Activated CD4-positive, alpha-beta memory T cell treated with anti-CD3 and anti-CD28 coated beads for 36 hours (primary cell): ENCODE measurements at places on chromosomes 7 and 10. TPM values are rescaled to one million over a fixed set of nuclear protein-coding genes. Genes with fewer than 3 reads are reported as not detected.
A peak's percentile ranks its signal among the peaks of the same experiment; 100 is the strongest.

DNA sequence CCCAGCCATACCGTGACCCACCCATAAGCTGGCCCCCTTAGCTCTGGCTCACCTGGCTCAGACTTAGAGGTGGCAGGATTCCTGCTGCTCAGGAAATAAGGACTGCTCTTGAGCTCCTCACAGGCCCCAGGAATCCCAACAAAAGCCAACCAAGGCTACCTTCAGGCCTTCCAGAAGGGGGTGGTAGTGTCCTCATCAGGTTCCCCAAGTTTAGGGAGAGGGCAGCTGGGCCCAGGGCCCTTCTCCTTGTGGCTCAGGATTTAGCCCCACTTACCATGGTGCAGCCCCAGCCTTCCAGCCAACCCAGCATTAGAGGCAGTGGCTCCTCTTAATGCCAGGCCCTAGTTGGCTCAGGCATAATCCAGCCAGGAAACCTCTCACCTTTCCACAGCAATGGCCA is 23.5 kb downstream of the NPFFR1 start:
- no peak for DNase-seq

DNA sequence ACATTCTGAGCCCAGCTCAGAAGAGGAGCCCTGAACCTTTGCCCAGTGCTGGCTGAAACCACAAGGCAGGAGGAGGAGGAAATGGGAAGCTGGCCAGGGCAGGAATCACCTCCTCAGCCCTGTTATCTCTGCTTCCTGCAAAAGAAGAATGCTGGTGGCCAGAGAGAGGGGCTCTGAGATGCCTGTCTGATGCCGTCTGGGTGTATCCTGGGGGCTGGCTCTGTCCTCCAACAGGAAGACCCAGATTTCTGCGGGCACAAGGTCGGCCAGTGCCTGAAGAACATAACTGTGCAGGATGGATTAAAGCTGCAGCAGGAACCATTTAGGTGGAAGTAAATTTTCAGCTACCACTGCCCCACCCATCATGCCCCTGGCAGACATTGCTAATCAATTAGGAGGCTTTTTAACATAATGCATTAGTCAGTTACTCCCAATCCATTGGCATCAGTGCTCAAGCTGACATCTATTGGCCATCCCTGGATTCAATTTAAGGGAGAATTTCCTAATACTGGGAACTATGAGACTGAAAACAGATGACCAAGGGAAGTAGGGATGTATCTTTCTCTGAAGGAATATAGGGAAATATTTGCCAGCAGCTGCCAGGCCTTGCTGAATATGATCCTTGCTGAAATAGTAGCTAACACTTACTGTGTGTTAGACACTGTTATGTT is 67.7 kb downstream of the COL13A1 start:
- DNase-seq, result no peak

GRCh38 chr10:64080071-64080470 is 558.9 kb downstream of the REEP3 start:
- DNase-seq, result no peak

DNA sequence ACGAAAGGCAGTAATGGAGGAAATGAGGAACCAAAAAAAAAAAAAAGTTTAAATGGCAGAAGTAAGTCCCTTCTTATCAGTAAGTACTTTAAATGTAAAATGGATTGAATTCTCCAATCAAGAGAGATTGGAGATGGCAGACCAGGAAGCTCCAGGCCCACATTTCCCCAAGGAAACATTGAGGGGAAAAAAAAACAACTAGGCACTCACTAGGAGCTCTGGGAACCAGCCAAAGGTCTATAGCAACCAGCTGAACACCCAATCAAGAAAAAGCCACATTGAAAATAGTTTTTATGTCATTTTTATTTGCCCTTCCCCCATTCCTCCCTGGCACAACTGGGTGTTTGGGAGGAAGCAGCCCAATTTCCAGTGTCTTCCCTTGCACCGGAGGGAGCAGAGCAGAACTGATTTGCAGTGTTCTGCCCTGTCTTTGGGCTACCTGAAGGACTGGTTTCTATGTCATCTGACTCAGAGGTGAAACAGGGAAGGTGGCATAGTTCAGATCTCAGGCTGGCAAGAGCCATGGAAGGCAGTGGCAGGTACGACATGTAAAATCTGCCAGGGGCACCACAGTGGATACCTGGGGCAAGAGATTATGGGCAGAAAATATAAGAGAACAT is 121.9 kb downstream of the SMURF1 start:
- peak; percentile 3 for DNase-seq

- no peak for DNase-seq
Measured at GRCh38 chr7:151631570-151631952, 111.9 kb upstream of the RHEB start.

DNA sequence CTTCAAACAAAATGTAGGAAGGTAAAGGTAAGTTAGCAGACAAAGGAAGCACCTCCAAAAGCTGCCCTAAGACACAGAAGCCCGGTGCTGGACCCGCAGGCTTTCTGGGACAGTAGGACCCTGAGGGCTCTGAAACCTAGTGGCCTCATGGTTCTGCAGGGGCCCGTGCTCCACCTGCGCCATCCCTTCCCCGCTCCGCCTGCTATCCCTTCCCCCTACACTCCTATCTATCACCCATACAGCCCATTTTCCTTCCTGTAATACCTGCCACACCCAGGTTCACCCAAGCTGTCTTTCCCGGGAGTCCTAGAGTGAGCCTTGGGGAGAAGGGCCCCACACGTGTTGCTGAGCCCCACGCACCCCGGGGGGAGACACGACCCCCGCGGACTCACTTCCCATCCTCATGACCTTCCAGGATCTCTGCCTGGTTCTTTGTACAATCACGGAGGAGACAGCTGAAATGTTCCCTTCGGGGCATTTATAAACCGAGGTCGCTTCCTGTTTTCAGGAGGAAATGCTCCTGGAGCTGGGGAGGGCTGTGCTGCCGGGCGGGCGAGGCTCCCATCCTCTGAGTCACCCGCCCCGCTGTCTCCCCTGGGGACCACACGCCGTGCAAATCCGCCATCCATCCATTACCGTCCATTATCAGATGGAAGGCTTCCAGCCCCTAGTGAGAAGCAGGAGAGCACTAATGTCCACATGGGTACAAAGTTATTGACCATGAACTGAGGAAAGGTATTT is 251.7 kb upstream of the PITRM1 start:
- DNase-seq, result no peak

GRCh38 chr10:7826971-7827370 is 8.7 kb downstream of the TAF3 start:
- DNase-seq, result peak; percentile 19

GRCh38 chr10:4315551-4315950 is 510.5 kb upstream of the AKR1E2 start:
- no peak for DNase-seq

- DNase-seq, result no peak
Measured at GRCh38 chr7:85156661-85157208, 30.1 kb downstream of the SEMA3D start.

DNA sequence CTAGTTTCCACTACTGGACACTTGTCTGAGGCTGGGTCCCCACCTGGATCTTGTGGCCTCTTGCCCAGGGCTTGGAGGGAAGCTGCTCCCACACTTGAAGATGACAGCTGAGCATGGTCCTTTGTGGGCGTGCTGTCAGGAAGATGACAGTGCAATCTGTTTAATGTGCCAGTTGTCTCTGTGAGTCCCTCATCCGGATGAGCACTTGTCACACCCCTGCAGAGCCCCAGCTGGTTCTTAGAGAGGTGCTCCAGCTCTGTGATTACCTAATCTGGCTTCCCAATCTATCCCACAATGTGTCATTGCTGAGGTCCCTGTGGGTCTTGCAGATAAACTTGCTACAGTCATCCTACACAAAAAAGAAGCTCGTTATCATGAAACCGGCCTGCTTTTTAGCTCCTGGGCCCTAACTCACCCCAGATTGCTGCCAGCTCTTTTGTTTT is 34.8 kb upstream of the CCSER2 start:
- peak; percentile 66 for DNase-seq

DNA sequence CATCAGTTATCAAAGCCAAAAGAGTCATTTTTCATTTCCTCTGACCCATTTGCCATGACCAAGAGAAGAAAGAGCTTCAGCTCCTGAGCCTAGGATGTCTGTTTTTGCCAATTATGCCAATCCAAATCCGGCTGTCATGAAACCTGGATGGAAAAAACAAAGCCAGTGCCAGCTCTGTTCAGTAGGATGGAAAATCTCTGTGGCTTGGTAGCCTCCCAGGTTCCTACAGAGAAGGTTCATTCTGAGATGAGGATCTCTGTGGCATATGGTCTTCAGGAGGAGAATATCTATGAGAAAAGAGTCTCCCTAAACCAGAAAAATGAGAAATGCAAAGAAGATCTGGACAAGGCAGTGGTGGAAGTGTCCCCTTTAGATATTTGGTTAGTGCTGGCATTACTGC is 475.4 kb downstream of the CNTNAP2 start:
- DNase-seq, result no peak

- DNase-seq, result no peak
Measured at GRCh38 chr7:155818820-155819168, 6.5 kb upstream of the SHH start.

GRCh38 chr10:127921753-127922145 is 14.8 kb downstream of the PTPRE start:
- DNase-seq, result no peak

- no peak for DNase-seq
Measured at GRCh38 chr10:31132681-31133244, 101.1 kb upstream of the ZNF438 start.

- no peak for DNase-seq
Measured at GRCh38 chr7:98771519-98771918, 98.3 kb downstream of the TMEM130 start.

DNA sequence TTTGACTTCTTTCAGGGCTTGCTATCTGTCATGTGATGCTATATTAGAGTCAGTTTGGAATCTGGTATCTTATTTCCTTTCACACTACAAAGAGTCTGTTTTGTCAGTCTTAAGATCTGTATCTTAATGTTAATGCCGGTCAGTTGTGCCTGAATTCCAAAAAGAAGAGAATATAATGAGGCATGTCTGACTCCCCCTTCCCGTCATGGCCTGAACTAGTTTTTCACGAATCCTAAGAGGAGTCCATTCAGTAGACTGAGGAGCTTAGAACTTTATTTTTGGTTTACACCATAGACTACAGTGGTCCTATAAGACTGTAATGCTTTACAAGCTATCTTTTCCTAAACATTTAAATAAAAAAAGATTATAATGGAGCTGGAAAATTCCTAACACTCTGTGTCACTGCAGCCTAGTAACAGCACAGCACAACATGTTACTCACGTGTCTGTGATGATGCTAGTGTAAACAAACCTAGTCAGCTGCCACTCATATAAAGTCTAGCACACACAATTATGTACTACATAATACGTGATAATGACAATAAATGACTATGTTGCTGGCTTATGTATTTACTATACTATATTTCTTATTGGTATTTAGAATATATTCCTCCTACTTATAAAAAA is 50.6 kb downstream of the VPS41 start:
- no peak for DNase-seq

GRCh38 chr7:88396295-88396947 is 89.7 kb upstream of the STEAP4 start:
- DNase-seq, result no peak

DNA sequence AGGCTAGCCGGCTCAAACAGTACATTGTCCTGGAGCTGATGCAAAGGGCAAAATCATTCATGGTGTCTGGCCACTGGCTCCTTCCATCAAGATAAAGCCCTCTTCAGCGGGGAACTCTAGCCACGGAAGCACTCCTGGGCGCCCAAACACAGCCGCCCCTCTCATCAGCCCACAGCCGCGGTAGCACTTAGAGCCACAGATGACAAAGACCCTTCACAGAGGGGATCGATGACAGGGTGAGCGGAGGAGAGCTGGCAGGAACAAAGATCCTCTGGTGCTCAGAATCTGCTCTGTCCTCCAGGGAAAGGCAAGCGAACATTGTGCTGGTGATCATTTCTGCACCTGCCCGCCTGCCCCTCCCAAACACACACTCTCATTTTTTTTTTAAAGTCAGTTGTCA is 222.2 kb upstream of the NRP1 start:
- no peak for DNase-seq

GRCh38 chr10:108905821-108906220 is 1017.5 kb downstream of the XPNPEP1 start:
- no peak for DNase-seq

GRCh38 chr7:130290745-130291144 is 2.2 kb upstream of the CPA4 start:
- no peak for DNase-seq

GRCh38 chr7:88291398-88292173 is 15.1 kb downstream of the STEAP4 start:
- DNase-seq, result no peak

DNA sequence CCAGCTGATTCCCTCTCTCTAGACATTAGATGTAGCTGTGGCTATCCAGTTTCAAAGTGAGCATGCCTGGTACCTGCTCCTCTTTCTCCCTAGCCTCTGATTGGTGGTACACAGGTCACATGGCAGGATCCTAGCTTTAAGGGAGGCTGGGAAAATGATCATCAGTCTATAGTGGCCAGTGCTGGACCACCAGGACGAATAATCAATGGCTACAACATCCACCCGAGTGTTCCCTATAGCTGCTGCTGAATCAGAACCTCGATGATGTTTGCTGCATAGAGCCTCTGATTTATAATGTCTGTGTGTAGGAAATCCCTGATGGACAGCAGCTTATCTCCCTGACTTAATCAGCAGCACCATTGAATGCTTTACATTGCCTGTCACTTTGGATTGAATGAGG is 28.9 kb upstream of the LMTK2 start:
- DNase-seq, result no peak

Gene NEUROG3
- not detected for total RNA-seq

Gene GATA3
- total RNA-seq, result 47.4 TPM

Gene HOXA2
- not detected for total RNA-seq

Gene GPR26
- not detected for total RNA-seq

Gene PTPN20
- 1.4 TPM for total RNA-seq

Gene OR2A42
- total RNA-seq, result not detected

Gene ACSL5
- 30.1 TPM for total RNA-seq

Gene FAM131B
- total RNA-seq, result 2.3 TPM

Gene CYP2W1
- not detected for total RNA-seq

Gene ACHE
- total RNA-seq, result not detected

Gene TAS2R5
- 0.93 TPM for total RNA-seq
